Aorta (tissue), 5 donors: ENCODE measurements at places on chromosomes 11 and 22.

DNA sequence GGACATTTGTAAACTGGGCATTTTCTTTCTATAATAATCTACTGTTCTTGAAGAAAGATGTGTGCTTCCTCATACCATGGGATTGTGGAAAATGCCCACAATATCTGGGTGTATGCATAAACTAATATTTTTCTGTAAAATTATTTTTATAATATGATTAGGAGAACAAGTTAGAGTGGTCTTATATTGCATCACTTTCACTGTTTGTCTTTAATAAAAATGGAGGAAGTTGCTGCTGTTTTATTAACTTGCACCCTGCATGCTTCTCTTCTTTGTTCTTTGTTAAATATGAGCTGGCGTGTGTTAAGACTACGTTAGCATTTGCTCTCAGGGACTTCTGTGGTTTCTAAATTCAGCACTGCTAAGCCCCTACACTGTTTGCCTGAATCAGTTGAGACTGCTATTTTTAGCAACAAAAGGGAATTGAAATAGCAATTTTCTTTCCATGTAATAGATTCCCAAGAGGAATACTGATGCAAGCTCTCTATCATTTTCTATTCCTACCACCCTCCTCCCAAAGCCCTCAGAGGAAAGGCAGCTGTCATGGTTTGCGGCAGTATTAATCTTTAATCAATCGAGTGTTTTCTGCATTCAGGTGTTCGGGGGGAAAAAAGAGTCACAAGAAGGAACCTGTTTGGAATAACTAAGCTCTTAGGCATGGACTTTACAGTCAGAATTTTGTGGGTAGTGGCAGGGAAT lies 56.1 kb downstream of the HSD17B12 start:
- DNase-seq = no peak

- peak; percentile 63 for DNase-seq
Measured at GRCh38 chr11:68762481-68762880, 11.2 kb upstream of the TESMIN start.

DNA sequence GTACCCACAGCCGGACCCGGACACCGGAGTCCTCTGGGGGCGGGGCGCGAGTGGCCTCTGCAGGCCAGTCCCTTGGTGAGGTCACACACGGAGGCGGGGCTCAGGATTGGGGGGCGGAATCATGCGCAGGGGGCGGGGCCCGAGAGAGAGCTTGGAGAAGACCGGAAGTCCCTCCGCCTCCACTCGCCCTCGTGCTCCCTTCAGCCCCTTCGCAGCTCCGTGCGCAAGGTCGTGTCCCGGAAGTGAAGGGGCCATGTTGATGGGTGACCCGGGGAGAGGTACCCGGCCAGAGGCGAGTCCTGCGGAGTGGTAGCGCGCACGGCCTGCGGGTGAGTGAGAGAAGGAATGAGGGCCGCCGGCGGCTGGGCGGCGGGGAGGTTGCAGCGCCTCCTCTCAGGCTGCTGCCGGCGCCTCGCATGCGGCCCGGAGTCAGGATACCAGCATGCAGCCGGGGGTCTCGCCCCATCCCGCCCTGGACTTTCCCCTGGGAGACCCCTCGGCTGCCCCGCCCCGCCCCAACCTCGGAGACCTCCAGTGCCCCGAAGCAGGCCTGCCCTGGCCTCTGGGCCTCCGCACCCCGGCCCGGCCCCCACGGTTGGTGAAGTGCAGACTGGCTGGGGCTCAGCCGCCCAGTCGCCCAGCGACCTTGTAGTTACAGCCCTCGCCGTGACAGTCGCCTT lies at the start of gene MIEF1:
MIEF1 (plus strand) TSS at position 182 of the 680 bp plus-strand sequence. CDS start 9,005 bp downstream, outside the sequence.
- DNase-seq = peak; percentile 99

GRCh38 chr11:104151404-104152204 lies 12.3 kb downstream of the PDGFD start:
- no peak for DNase-seq

GRCh38 chr11:70173018-70173417 lies 30.1 kb upstream of the FADD start:
- no peak for DNase-seq

DNA sequence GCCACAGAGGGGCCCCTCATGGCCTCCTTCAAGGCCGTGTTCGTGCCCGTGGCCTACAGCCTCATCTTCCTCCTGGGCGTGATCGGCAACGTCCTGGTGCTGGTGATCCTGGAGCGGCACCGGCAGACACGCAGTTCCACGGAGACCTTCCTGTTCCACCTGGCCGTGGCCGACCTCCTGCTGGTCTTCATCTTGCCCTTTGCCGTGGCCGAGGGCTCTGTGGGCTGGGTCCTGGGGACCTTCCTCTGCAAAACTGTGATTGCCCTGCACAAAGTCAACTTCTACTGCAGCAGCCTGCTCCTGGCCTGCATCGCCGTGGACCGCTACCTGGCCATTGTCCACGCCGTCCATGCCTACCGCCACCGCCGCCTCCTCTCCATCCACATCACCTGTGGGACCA lies 10.0 kb downstream of the CXCR5 start:
- DNase-seq = no peak

DNA sequence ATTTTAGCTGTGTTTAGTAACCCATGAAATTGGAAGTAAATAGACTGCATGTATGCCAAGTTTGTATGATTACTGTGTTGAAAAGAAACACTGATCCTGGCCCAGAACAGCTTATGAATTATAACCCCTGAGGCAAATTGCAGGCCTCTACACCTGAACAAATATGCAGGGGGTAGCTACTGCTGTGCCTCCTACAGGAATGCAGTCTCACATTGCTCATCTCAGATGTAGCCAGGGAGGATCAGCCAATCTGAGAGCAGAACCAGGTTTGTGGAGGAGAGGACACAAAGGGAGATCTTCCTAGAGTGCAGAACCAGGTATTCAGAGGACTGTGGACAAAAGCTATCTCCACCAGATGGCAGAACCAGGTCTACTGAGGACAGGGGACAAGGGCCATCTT lies 442.2 kb upstream of the DDI1 start:
- no peak for DNase-seq

DNA sequence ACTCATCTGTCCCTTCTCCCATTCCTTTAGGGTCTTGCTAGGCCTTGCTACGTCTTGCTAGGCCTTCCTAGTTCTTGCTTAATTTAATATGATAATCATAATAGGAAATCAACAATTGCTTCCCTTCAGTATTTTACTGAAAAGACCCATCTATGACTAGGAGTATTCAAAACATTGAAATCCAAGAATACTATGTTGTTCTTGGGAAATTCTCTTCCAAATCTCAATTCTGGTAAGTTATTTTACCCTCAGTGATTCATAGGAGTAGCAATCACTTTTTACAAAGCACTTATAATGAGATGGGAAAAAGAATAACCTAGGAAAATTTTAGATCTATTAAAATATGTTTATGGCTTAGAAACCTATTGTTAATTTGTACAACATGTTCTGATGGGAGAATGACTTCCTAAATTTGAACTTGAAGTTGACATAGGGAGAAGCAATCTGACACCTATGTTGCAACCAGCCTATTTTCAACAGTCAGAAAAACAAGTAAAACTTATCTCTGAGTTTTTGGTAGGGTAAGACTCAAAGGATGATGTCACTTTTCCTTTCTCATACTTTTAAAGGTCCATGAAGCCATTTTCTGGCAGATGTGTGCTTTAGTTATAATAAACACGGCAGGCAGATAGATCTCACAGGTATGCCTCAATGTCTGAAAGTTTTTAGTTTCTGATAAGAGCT lies 29.5 kb upstream of the HIPK3 start:
- no peak for DNase-seq

DNA sequence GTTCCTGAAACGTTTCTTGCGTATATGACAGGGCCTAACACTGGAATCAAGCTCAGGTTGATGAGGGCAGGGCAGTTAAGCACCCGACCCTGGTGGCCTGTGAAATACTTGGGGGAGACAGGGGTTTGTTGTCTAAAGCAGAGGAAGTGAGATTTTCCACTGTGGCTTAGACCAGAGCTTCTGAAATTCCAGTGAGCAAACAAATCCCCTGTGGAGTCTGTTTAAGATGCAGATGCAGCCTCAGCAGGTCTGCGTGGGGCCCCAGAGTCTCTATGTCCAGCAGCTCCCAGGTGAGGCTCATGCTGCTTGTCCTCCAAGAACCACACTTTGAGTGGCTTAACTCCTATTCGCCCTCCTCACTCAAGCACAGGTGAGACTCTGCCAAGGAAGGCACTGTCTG lies 39.1 kb upstream of the PRAME start:
- no peak for DNase-seq

DNA sequence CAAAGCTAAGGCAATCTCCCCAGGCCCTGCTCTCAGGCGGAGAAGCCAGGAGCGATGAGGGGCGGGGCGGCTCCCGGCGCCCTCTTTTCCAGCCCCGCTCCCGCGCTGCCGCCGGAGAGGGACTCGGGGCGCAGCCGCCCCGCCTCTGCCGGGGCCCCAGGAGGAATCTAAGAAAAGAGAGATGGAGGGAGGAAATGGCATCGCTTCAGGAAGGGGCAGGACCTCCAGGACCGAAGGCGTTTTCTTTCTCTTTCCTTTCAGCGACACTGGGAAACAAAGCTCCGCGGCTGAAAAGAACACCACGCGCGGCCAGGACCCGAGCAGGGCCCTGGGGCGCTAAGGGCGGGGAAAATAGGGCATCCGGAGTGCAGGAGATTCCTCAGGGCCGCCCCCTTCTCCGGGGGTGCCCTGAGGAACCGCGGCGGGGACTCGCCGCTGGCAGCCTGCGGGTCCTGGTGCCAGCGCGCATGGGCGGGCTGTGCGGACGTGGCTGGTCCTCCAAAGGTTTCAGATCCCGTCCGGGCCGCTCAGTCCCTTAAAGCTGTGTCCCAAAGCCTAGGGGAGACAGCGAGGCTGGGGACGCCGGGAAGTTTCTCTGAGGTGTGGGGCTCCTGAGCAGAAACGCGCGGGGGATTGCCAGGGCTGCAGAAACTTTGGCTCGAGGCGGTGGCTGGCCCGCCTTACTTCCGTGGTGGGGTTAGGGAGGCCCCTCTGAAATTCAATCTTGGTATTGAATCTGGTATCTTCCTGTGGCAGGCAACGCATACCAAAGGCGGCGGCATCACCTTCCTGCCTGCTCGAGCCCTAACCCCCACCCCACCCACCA lies 2.8 kb upstream of the BSX start:
- DNase-seq = peak; percentile 76

DNA sequence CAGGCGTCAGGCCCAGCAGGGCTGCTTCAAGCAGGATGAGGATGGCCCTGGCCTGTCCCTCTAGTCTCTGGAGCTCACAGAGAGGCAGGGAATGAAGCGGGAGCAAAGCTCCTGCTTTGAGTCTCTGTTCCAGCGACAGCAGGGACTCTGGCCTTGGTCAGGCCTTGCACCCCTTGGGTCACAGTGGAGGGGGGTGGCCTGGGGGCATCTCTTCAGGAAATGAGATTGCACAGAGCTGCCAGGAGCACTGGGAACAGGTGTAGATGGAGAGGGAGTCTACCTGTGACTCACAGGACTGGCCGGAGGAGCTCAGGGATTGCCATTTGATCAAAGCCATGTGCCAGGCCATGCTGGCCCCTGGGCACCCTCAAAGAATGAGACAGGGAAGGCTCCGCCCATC lies 1.6 kb downstream of the ANO1 start:
- DNase-seq = peak; percentile 51

DNA sequence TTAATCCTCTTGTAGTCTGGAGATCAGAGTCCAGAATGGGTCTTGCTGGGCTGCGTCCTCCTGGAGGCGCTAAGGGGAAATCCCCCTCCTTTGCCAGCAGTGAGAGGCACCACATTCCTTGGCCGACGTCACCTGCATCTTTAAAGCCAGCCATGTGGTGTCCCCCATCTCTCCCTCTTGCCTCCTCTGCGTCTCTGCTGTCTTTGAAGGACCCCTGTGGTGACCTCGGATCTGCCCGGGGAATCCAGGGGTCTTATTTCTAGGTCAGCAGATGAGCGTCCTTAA lies 27.2 kb upstream of the PARVB start:
- DNase-seq = no peak

DNA sequence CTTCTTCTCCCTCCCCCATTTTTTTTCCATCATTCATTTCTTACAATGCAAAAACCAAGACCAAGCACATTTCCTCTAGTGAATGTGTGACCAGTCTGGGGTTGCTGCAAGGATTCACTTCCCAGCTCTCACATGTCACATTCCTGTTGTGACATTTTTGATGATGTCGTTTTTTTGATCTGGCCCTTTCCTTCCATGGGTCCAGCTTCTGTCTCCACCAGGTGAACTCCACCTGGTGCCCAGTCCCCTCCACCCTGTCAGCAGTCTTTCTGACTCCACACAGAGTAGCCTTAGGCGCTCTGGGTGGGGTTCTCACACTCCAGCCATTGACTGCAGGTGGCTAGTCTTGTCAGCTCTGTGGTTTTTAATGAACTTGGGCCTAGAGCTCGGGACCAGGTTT lies 15.6 kb downstream of the PANX1 start:
- DNase-seq = no peak

DNA sequence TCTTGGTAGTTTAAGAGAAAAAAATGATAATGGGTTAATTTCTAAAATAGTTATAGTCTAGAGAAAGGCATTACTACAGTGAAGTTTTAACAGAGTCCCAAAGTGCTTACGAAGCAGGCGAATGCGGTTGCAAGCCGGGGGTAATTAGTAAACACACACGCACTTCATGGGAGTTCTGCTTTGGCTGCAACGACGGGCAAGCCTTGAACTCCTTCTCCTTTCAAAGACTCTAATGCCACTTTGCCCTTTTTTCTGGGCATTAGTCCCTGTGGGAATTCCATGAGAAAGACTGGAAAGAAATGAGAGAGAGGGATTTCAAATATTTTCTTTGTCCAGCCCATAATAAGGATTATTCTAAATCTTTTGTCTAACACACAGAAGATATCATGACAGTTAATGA lies 66.1 kb downstream of the TENM4 start:
- no peak for DNase-seq

DNA sequence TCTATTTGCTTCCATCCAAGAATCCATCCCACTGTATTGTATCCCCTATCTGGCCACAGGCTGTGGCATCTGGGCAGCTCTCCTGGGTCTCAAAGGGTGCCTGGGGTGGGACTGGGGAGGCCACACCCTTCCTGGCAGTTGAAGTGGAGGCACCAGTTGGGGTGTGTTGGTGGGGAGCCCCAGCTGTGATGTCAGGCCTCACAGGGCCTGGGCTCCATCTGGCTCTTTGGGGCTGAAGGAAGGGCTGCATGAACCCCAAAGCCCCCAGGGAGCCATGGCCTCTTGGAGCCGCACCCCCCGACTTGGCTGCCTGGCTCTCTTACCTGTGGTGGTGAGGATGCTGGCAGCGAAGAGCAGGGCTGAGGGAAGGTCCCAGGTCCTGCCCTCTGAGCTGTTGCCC lies 469 bp downstream of the KCNK7 start:
- DNase-seq = no peak

GRCh38 chr11:88051396-88051795 lies 123.8 kb downstream of the RAB38 start:
- DNase-seq = no peak

- DNase-seq = no peak
Measured at GRCh38 chr22:23264610-23265367, 84.5 kb downstream of the BCR start.

GRCh38 chr11:90332415-90332814 lies 109.6 kb upstream of the CHORDC1 start:
- no peak for DNase-seq

DNA sequence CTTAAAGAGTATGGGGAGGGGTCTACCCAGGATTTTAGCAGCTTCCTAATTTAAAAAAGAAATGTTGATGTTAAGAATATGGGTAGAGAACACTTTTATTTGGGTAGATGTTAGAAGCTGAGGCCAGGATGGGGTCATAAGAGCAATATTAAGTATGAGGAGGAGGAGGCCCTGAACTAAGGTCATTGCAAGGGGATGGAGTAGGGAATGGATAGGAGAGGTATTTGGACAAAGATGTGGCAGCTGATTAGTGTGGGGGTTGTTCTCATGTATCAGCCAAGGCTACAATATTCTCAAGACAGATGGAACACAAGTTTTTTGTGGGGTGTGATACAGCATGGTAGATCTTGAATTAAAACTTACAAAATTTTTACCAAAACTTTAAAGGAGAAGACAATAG lies 35.7 kb upstream of the GLYATL2 start:
- DNase-seq = no peak

GRCh38 chr22:40654522-40655167 lies 18.1 kb upstream of the MRTFA start:
- DNase-seq = no peak
